ENCODE measurements at places on chromosomes 16 and 17.

DNA sequence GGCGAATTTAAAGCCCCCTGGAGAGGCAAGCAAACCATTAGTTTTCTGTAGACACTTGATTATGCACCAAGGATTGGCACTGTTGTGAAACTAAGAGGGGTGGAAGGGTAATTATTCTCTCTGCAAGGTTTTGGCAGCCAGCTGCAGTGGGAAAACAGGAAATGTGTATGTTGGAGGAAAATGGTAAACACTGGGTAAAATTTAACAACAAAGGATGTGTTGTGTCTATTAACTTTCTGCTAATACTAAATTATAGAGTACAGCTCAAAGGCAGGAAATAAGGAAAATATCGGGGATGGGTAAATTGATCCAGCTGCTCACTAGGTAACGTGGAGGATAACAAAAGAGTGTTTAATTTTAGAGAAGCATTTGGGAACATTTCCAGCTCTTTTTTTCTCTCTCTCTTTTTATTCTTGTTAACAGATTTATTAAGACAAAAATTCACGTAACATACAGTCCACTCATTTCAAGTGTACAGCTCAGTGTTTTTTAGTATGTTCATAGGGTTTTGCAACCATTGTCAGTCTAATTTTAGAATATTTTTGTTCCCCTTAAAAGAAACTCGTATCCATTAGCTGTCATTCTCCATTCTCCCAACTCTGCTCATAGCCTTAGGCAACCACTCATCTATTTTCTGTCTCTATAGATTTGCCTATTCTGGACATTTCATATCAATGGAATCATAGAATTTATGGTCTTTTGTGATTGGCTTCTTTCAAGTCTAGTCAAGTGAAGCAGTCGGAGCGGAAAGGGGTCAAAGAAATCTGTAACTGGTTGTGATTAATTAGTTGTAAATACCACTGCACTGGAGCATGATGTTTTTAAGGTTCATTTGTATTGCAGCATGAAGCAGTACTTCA is 41.8 kb downstream of the TANGO6 start:
- no peak for DNase-seq

GRCh38 chr16:30519120-30520049 is 7.0 kb downstream of the ZNF768 start:
- no peak for DNase-seq

DNA sequence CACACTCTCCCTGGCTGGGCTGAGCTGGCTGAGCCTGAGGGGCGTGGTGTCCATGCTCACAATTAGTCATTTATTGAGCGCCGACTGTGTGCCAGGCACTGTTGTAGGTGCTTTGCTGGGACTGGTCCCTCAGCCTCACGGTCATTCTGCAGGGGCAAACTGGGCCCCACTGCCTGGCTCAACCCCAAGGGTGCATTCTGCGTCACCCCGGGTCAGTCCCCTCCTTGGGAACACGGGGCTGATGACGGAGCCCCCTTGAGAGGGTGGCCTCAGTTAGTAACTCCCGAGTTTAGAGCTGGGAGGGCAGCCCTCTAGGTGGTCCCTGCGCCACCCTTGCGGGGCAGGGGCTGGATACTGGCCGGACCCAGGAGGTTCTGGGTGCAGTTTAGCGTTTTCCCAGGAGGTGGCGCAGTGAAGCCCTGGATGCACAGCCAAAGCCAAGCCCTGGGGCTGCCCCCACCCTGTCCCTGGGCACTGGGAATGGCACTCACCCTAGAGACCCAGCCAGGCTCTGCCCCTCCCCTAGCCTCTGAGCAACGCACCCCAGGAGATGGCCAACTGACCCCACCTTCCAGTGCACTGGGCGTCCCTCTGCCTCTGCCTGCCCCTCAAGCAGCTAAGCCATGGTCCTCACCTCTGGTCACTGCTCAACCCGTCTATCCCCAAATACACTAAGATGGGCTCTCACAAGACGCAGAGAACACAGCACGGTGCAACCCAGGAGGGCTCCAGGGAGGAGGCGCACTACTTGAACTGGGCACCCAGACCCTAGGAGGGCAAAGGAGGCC is 243.2 kb upstream of the GSE1 start:
- no peak for DNase-seq

DNA sequence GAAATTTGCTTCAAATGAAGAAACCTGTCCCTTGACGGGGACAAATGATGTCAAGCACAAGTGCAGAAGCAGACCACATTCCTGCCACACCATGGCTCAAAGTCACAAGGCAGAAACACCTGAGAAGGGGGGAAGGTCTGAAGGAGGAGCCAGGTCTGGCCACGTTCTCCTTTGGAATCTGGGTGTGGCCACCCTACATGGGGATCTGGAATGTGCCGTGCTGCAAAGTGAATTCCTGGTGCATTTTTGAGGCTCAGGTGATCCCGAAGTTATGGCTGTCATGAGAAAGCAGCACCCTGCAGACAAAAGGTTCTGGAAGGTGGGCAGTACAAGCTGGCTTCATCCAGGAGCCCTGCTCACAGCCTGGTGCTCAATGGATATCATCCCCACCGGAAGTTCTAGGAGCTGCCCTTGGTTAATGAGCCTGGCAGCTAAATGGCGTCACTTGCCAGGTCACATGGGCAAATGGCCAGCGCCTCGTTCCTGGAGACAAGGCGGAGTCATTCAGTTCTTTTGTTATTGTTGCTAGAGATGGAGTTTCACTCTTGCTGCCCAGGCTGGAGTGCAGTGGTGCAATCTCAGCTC is 20.1 kb upstream of the ADCY9 start:
- no peak for DNase-seq

GRCh38 chr17:6070913-6071511 is 833 bp downstream of the WSCD1 start:
- DNase-seq, result no peak

DNA sequence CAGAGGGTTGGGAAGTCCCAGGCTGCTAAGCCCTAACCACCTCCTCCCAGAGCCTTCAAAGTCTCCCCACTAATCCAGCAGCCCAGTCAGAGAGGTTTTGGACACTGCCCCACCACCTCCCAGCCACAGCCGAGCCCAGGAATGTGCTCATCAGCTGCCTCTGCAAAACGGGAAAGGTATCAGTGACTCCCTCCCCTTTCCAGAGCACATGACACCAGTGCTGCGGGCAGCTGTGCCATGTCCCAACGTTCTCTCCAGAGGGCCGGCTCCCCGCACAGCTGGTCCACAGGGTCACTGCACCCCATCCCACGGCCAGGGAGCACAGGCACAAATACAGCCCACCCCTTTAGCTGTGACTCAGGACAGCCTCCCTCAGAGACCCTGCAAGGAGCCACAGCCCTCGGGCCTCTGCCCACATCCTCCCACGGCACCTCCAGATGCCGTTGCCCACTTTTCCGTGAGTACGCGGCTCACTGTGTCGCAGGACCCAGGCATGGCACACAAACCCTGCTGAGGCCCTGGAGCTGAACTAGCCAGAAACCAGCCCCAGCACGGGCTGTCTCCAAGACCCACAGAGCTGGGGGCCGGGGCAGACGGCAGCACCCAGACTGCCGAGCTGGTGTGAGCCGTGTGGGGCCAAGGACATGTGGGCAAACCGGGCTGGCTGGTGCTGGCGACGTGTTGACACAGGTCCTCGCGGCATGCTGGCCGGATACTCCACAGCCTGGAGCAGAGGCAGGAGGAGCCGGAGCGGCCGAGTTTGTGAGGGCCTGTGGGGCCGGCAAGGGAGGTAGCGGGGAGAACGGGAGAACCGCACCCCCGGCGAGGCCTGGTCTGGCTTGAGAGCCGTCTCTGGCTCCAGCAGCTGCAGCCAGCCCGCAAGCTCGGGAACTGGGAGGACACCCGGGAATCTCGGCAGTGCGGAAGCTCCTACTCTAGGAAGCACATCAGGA is 6.3 kb upstream of the PPP1R27 start:
- DNase-seq, result peak; percentile 87

DNA sequence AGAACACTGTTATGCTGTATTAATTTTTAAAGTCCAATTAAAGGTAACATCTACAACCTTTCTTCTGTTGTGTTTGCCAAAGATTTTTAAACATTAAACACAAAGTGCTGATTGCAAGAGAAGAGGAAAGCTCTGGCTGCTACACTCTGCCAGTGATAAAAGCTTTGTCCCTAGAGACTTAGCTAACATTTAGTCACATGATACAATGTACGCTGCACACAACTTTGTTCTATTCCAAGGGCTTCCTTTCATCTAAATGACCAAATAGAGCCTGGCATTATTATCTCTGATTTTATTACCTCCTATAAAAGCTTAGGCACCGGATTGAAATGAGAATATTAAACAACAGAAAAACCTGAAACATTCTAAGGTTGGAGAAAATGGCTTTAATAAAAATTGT is 388.7 kb upstream of the PMFBP1 start:
- no peak for DNase-seq

DNA sequence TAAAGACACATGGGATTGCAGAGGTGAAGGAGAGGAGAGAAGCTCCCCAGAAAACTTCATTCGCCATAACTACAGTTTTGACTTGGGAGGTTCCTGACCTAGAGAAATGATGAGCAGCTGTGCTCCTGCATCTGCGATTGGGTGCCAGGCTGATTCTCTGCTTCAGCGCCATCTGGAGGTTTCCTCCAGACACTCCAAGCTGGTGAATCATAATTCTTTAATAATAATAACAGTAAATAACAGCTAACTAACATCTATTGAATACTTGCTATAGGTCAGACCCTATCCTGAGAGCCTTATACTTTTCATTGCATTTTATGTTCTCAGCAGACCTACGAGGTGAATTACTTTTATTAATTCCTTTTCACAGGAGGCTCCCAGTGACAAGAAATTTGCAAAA is 575.8 kb downstream of the TOX3 start:
- no peak for DNase-seq

DNA sequence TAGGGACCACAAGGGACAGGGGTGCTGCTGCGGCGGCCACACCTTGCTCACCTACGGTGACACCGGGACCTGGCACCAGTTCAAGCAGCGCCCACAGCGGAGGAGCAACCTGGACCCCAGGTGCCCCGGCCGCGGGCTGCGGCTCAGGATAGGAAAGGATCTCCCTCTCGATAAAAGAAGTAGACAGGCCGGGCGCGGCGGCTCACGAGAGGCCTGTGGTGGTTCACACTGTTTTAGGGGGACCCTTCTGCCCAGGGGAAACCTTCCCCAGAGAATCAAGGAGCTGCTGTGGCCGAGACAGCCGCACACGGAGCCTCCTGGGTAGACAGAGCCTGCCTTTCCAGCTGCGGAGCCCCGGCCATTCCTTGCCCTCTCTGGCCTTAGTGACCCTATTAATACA is 17.9 kb upstream of the ATP2A3 start:
- DNase-seq, result no peak

DNA sequence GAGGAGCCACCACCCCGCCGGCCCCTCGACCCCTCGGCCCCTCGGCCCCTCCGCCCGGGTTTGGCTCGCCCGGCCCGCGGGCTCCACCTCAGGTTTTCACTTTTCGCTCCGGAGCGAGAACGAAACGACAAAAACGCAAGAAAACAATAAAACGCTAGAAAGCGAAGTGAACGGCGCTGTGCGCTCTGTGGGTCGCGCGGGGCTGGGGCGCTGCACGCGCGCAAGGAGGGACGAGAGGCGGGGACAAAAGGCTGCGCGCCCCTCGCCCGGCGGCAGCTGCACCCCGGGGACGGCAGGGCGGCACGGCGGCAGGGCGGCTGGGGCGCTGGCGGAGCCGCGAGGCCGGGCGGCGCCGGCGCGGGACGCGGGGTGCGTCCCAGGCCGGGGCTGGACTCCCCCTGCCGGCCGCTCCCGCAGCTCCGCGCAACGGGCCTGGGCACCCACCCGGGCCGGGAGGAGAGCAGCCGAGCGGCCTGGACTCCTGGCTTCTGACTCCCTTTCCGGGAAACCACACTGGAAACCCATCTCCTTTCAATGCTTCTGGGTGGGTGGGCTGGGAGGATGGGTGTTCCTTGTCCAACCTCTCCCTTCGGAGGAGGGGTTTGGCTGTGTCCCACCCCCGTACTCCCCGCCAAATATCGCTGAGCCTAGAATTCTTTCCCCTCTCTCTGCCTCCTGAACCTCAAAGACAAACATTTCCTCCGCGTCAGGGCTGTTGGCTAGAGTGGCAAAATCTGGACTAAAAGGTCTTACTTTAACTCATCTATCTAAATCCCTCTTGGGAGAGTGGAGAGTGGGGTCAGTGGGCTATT is 9.9 kb downstream of the TBX2 start:
- peak; percentile 31 for DNase-seq

GRCh38 chr17:82801377-82801970 is 38.3 kb downstream of the ZNF750 start:
- DNase-seq, result no peak

DNA sequence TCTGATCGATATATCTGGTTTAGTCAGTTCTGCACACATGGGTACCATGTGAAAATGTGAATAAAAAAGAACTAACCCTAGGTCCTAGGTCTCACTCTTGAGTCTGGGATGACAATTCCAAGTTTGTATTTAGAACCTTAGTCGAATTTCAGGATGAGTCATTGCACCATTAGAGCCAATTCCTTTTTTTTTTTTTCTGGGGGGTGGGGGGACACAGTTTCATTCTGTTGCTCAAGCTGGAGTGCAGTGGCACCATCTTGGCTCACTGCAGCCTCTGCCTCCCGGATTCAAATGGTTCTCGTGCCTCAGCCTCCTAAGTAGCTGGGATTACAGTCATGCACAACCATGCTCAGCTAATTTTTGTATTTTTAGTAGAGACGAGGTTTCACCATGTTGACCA is 41.6 kb downstream of the SPAG9 start:
- DNase-seq, result no peak

- no peak for DNase-seq
Observed at GRCh38 chr17:79595471-79595870, 15.4 kb downstream of the RBFOX3 start.

DNA sequence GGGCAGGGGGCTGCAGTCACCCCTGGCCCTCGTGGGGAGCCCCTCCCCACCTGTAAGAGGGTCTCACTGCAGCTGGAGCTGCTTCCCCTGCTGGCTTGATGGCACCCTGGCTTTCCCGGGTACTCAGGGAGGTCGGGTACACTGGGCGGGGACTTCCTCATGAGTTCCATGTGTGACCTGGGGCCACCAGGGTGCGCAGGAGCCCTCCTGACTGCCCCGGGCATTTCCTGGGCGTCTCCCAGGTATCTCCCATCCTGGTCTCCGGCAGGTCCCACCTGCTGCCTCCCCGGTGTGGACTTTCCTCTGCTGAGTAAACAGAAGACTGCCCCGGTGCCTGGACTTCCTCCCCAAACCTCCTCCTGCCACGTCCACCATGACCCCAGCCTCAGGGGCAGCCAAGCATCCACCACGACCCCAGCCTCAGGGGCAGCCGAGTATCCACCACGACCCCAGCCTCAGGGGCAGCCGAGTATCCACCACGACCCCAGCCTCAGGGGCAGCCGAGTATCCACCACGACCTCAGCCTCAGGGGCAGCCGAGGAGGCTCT is 40.9 kb downstream of the CBFA2T3 start:
- peak; percentile 42 for DNase-seq

DNA sequence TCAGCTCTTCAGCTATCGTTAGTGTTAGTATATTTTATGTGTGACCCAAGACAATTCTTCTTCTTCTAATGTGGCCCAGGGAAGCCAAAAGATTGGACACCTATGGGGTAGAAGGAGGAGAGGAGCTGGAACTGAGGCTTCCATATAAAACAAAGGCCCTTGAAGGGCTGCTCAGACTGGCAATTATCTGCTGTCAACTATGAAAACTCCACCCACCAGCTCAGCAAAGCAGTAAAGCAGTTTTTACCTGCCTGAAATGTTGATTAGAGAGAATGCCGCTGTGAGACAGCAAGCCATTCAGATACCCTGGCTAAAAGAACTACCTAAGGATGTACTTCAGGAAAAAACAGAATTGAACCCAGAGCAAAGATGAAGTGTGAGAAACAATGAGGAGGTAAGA is 45.9 kb upstream of the GNAO1 start:
- no peak for DNase-seq
